ENCODE measurements at places on chromosomes 6 and 20.

GRCh38 chr6:42915732-42916131, at the start of gene PTCRA:
Gene PTCRA (plus strand): TSS chr6:42916053. CDS start chr6:42916070, 17 bp downstream.
- DNase-seq: no peak

DNA sequence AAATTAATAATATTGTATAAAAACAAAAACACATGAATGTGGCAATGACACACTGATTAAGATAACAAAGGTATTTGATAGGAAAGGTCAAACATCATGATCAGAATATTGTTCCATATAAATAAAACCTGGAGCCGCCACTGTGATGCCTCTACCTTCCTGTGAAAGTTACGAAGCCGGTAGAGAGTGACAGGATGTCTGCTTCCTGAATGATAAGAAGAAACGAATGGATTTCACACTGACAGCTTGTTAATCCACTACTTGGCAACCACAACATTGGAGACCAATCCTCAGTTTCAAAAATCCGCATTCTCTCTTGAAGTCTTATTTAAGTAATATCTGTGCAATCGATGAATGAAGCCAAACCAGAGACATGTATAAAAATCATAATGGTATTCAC, 315.1 kb downstream of the HDGFL1 start:
- DNase-seq: no peak

- no peak for DNase-seq
Observed at GRCh38 chr20:33211817-33212424, 5.2 kb upstream of the BPIFA3 start.

DNA sequence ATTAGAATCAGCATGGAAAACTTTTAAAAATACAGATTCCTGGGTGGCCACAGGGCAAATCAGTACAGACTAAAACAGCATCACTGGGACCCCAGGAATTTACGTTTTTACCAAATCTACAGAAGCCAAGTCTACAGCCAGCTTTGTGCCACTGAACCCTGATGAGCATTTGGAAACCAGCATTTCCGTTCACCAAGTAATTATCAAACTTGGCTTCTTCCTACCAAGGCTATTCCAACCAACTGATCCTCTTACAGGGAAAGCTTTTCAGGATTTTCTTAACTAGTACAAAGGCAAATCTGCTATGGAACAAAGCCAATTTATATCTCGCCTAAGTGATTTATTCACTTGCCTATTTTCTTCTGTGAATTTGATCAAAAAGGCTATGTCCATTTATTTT, 47.0 kb downstream of the PLAGL1 start:
- no peak for DNase-seq

GRCh38 chr6:27630727-27631608, 158.1 kb upstream of the ZNF184 start:
- peak; percentile 33 for DNase-seq

- no peak for DNase-seq
Observed at GRCh38 chr6:170128346-170128745, 162.5 kb downstream of the DLL1 start.

DNA sequence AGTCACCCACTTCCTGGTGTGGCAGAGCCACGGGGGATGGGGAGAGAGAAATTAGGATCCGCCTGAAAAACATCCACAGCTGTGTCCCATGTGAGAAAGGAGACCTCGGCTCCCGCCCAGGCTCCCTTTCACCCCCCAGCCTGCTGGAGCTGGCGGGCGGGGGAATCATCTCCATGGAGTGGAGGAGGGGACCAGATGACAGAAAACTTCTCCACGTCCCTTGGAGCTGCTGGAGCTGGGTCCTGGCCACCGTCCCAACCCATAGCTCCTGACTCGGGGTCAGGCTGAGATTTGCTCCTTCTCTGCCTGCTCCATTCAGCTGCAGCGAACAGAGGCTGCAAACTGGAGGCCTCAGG, 113.8 kb downstream of the CEBPB start:
- no peak for DNase-seq

All from NCI-H2081 treated with DMSO at 0.1 percent for 48 hours (cell line).